ENCODE measurements at places on chromosomes 6 and 20.

GRCh38 chr20:49729780-49730179, 16.1 kb upstream of the B4GALT5 start:
- DNase-seq, result no peak

GRCh38 chr6:157954150-157955117, 27.2 kb upstream of the SYNJ2 start:
- DNase-seq, result no peak

- no peak for DNase-seq
These were observed 686 bp downstream of the TMEM170B start for GRCh38 chr6:11538052-11538818.

DNA sequence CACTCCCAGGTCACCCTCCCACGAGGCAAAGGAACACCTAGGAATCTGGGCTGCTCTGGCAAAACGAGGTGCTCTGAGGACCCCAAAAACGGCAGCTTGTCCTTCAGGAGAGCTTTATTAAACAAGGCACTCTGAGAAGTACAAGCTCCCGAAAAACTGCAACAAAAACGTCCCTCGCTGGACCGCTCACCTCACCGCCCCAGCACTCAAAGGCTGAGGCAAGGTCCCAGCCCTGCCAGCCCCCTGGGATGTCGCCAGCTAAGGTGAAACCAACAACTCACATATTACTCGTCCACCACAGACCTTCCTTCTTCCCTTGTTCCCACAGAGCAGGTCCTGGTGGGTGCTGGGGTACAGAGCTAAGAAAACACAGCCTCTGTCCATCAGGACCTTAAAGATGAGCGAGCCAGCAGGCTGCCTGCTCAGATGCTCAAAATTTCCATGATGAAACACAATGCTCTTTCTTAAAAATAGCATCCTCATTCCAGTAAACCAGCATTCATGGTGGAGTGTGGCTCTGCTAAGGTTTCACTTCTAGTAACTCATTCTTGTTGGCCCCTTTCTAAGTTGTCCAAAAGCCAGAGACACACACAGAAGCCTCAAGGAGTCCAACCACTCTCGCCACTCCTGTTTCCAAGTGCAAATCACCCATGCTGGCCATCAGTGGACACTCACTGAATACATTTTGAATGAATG, 35.9 kb downstream of the ATP9A start:
- no peak for DNase-seq

GRCh38 chr20:37804584-37805566, 98.1 kb upstream of the VSTM2L start:
- no peak for DNase-seq

DNA sequence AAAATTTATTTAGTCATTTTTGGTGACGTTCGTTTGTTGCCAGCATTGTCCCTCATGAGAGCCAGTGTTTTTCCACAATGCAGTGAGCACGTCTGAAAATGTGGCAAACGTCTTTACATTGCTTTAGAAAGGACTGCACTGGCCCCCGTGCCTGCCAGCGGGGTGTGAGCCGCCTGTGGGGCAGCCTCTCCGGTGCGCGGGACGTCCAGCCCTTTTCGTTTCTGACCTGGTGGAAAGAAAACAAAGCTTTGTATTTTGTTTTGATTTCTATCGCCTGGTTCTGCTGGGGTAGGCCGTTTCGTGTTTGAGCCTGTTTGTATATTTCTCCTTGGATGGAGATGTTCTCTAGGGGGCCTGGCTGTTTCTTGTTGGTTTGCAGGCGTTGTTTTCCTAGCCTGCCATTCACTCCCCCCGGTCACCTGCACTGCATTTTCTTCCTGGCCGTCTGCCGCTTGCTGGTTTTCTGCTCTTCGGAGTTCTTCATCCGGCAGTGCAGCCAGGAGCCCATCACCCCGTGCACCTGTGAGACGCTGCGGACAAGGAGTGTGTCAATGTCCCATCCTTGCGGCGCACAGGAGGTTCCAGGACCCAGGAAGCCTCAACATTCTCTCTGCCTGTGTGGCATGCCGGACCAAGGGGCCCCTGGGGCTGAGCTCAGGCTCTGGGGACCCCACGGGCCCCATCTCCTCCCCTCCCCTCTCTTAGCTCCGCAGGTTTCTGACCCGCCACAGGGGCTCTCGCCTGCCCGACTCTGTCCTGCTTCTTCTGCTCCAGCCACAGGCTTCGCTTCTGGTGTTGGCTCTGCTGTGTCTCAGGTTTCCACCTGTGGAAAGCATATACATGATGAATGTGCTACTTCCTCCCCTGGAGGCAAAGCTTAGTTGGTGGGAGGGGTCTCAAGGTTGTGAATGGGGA, 100.5 kb downstream of the CDH4 start:
- no peak for DNase-seq

- DNase-seq, result no peak
These were observed 30.0 kb downstream of the TFAP2A start for GRCh38 chr6:10384610-10385523.

GRCh38 chr6:165042912-165043311, 266.5 kb downstream of the C6orf118 start:
- DNase-seq, result no peak

- DNase-seq, result peak; percentile 73
These were observed 303 bp downstream of the MBOAT1 start for GRCh38 chr6:20211941-20212391.

- DNase-seq, result peak; percentile 72
These were observed 44.3 kb downstream of the CTCFL start for GRCh38 chr20:57480444-57481160.

GRCh38 chr20:48329031-48329615, 498.7 kb downstream of the PREX1 start:
- DNase-seq, result no peak

Measured in RWPE2 (cell line).